ENCODE measurements at places on chromosomes 2 and 18.

DNA sequence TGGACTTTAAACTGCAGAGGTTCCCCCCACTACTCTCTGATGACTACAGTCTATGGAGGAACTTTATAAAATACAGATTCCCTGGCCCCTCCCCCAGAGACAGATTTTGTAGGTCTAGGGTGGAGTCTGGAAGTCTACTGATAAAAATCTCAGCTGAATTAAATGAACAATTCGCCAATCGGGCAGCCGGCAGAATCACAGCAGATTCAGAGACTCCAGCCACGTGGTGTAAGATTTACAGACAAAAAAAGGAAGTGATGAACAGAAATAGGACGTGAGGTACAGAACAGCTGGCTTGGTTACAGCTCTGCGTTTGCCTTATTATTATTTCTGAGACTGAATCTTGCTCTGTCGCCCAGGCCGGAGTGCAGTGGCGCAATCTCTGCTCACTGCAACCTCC is 21.4 kb upstream of the MTA3 start:
- DNase-seq: peak; percentile 66

GRCh38 chr18:9992973-9993520 is 79.2 kb downstream of the VAPA start:
- no peak for DNase-seq

DNA sequence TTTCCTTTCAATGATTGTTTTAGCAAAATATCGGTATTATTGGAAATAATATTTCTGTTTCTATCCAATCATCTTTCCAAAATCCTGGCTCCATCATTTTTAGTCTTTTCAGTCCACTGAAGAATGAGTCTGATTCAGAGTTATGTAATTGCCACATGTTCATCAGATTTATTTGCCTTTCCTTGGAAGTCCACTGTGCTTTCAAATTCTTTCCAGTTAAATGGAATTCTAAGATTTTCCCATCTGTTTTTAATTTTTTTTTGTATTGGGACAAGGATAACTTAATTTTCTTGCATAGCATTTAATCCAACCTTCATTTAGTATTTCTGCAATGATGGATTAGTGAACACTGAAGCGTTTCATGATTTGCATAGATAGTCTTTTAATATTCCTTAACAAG is 521.5 kb upstream of the NRXN1 start:
- DNase-seq: no peak

- DNase-seq: no peak
These were observed 13.8 kb downstream of the MROH2A start for GRCh38 chr2:233791883-233792329.

- DNase-seq: no peak
These were observed 13.0 kb downstream of the AQP12A start for GRCh38 chr2:240704651-240705050.

GRCh38 chr2:183579686-183580085 is 455.4 kb downstream of the NUP35 start:
- DNase-seq: no peak

GRCh38 chr2:157257312-157258252 is at the start of gene GALNT5:
Gene GALNT5 (plus strand): TSS chr2:157257705. CDS start chr2:157258083, 378 bp downstream.
- DNase-seq: no peak

- no peak for DNase-seq
These were observed 710 bp downstream of the LMAN2L start for GRCh38 chr2:96739076-96739632.

DNA sequence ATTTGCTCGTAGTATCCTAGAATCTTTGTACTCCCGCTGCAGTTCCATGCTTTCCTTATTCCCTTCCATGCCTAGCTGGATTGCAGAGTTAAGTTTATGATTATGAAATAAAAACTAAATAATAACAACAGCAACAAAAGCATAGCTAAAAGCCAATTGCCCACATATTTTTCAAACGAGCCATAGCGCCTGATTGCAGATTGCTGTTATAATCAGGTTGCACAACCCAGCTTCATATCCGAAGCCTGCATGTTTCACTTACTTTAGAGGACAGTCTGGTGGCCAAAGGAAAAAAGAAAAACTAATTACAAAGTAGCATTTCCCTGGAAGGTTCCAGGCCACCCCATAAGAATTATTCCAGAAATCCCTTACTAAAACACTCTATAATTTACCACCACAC is 31.9 kb upstream of the PNO1 start:
- DNase-seq: no peak

DNA sequence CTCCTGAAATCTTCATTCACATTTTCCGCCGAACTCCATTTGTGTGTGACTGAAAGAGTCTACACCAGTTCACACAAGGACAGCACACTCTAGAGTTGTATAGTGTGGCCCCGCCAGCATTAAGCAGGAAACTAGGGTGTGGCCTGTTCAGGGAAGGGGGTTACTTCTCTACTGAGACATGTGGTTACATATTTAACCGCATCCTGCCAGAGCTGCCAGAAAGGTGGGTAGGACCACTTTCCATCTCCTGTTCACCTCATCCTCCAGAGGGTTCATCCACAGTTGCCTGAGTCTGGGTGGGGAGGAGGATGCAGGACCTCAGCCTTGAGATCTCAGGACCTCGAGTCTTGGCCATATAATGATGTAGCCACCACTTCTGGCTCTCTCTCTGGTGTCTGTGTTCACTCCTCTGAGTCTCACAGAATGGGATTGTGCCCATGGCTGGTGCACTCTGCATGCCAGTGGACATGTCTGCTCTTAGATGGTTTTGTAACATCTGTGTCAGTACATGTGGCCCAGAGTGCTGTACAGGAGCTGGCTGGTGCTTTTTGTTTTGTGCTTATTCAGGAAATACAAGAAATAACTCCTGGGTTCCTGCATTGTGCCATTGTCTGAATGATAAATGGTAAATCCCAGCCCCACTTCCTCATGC is 7.7 kb upstream of the SP140L start:
- DNase-seq: no peak

- no peak for DNase-seq
These were observed 1005.4 kb upstream of the DDX18 start for GRCh38 chr2:116809109-116809508.

GRCh38 chr2:104889291-104889959 is 35.5 kb downstream of the POU3F3 start:
- peak; percentile 72 for DNase-seq

DNA sequence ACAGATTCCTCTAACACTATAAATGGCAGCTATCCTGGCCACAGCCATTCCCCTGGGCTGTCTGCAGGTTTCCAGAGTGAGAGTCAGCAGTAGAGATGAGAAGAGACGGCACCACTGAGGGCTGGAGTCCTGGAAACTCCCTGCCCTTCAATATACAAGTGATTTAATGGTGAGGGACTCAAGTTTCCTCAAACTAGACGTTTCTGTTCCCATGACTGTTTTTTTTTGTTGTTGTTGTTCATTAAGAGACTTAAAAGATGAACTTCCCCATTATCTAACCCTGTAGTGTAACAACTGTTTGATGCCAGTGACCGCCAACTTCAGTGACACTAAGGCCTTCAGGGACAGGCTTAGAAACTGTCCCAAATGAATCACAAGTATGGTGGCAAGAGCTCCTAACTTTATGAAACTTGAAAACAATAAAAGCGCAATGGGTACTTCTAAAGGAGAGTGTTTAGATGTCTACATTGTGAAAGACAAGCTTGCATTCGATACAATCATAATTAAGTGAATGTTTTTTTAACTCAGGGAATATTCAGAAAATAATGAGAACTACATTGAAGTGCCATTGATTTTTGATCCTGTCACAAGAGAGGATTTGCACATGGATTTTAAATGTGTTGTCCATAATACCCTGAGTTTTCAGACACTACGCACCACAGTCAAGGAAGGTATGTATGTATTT is 34.0 kb downstream of the IL1R2 start:
- no peak for DNase-seq

DNA sequence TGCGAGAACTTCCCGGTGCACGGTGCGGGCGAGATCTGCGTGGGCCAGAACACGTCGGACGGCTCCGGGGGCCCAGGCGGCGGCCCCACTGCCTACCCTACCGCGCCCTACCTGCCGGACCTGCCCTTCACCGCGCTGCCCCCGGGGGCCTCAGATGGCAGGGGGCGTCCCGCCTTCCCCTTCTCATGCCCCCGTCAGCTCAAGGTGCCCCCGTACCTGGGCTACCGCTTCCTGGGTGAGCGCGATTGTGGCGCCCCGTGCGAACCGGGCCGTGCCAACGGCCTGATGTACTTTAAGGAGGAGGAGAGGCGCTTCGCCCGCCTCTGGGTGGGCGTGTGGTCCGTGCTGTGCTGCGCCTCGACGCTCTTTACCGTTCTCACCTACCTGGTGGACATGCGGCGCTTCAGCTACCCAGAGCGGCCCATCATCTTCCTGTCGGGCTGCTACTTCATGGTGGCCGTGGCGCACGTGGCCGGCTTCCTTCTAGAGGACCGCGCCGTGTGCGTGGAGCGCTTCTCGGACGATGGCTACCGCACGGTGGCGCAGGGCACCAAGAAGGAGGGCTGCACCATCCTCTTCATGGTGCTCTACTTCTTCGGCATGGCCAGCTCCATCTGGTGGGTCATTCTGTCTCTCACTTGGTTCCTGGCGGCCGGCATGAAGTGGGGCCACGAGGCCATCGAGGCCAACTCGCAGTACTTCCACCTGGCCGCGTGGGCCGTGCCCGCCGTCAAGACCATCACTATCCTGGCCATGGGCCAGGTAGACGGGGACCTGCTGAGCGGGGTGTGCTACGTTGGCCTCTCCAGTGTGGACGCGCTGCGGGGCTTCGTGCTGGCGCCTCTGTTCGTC is 1.7 kb downstream of the FZD7 start:
- no peak for DNase-seq

DNA sequence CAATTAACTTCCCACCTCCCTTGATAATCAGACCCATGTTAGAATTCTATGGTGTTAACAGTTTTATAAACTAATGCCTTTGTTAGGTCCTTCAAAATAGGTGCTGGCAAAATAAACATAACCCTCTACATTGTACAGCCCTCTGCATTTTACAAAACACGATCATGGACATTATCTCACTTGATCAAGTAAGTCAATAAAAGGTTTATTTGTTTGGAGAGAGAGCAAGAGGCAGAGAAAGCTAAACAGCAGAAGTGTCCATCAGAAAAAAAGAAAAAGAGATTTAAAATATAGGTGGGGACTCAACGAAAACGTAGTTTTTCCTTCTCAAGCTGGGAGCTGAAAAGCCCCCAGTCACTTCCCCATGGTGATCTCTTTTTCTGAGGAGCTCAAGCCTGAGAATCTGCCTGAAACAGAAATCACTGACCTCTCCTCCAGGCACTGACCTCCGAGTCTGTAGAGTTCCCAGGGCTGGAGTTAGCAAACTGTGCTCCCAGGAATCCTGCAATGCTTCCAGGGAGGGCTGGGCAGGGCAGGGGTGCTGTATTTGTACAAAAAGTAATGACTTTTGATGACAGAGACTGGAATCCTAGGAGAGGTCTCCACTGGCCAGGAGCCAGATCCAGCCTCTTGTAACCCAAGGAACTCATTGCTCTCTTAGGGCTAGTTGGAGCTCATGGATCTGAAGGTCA is 137.8 kb upstream of the KLHL29 start:
- DNase-seq: no peak

- DNase-seq: no peak
These were observed 16.9 kb upstream of the ZNF804A start for GRCh38 chr2:184581391-184581790.

DNA sequence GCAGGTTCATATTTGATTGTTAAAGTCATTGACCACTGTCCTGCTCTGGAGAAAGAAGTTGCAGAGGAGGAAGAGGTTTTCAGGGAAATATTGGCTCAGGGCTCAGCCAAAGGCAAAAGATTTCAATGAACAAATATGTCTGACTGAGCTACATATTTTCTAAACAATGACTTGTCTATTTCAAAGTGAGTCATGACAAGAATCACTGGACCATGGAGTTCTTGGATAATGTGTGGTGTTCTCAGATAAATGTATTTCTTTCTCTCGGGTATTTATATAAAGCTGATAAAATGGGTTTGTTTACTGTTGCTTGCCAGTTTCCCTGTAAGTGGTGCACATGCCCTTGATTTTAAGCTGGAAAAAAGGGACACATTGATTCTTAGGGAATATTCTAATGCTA is 34.3 kb upstream of the RMP24 start:
- DNase-seq: no peak

DNA sequence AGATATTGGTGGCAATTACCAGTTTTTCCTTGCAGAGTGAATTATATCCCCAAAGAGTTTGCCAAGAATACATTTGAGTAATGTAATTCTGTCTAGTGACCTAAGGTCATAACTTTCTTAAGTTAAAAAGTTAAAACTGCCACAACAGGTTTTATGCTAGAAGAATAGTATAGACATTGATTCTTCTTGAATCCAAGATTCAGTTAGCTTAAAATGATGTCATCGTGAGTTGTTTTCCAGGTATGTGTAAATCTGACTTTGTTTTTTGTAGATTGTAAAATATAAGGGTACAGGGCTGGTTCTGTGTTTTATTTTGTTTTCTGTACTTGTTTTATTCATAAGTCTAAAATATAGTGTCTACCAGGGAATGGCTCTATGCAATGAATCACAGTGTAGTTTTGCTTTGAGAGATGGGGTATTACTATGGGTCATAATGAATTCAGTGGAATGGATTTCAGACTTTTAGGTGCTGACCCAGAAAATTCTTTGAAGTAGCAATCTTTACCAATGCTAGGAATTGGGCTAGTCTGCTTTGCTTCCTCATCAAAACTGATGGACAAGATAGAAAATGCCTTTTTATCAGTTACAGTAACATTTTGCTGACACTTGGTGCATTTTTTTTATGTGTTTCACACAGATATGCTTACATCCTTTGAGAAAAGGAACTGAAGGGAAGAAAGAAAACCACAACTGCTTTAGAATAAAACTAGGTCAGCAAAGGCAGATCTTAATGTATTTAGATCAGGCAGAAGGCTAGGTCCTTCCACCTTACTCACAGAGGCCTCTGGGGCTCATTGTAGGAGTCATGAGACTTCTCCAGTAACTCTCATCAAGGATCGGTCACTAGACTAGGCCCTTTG is 20.8 kb upstream of the MGAT5 start:
- DNase-seq: peak; percentile 62

- no peak for DNase-seq
These were observed 2.9 kb upstream of the ADCYAP1 start for GRCh38 chr18:901761-902160.

DNA sequence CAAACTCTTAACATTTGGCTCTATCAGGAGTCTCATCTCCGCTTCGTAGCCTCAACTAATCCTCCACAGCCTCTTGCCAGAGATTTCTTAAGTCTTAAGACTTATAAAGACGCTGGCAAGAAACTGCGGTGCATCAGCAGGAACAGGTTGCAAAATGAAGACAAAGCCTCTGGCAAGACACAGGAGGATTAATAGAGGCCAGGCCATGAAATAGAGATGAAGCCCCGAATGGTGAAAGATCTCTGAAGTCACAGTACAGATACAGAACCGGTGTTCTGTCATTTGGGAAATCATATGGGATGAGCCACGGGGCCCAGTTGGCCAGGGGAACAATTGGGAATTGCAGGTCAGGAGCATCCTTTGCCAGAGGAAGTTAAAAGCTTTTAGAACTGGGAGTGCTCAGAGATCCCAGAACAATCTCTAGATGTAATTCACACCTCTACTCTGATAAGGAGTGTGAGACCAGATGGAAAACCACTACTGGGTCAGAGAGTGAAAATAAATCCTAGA is 190.9 kb upstream of the FOSL2 start:
- DNase-seq: no peak

Measured in Kasumi-1 (cell line).